ENCODE measurements at places on chromosomes 6 and 20.

DNA sequence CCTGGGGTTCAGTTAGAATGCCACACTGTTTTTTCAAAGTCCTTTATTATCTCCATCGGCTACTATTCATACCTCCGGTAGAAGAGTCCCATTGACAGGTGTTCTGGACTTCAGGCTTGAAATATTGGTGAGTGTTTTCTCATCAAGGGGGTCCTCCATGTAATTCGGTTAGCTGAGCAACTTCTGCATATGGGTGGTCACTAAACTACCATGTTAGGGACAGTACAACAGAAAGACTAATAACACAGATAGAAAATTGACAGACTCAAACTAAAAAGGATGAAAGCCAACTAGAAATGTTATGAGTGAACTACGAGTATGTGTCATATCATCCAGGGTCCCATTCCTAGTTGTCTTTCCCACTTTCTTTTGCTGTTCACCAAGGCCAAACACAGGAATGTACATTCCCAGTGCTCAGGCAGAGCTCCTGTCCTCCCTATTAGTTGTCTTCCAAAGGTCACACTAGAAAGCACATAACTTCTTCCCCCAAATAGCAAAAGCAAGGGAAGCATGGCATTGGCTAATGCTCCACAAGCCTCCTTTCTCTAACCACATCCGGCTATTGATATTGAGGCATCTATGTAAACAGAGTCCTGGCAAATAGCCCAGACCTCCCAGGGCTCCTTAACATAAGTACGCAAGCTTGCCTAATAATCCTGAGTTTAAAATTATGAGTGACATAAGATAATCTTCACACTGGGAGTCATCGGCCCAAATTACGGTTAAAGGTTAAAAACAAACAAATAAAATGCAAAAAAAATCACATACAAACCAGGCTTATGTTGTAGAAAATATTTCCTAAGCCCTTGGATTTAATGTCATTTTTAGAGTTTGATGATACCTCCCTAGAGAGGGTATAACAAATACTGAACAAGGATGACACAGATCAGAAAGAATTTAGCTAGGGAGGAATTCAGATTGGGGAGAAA lies 13.2 kb downstream of the CCN2 start:
- no peak for DNase-seq

DNA sequence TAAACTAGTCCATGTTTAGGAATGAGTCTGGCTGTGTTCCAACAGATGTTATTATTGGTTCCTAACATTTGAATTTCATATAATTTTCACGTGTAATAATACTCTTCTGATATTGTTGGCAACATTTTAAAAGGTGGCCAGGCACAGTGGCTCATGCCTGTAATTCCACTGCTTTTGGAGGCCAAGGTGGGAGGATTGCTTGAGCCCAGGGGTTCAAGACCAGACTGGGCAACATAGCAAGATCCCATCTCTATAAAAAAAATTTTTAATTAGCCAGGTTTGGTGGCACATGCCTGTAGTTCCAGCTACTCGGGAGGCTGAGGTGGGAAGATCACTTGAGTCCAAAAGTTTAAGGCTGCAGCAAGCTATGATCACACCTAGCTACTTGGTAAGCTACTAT lies 116.2 kb downstream of the MTHFD1L start:
- DNase-seq = no peak

- no peak for DNase-seq
Measured at GRCh38 chr6:106122938-106123656, 37.0 kb downstream of the PRDM1 start.

- no peak for DNase-seq
Measured at GRCh38 chr6:170473301-170473717, 79.8 kb downstream of the PSMB1 start.
